ENCODE measurements at places on chromosomes 13 and 19.

- no peak for DNase-seq
Measured at GRCh38 chr19:6086068-6086788, 24.1 kb downstream of the RFX2 start.

DNA sequence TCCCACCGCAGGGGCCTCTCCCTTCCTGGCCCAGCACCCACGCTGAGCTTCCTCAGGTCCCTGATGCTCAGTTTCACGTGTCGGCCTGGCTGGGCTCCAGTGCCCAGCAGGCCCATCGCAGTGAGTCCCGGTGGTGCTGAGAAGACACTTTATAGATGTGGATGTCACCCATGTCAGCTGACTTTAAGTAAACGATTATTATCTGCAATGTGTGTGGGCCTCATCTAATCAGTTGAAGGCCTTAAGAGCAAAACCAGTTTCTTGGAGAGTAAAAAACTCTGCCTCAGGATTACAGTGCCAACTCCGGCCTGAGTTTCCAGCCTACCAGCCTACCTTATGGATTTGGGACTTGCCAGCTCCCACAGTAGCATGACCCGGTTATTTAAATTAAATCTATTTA, 17.3 kb upstream of the SMIM17 start:
- DNase-seq: no peak

- no peak for DNase-seq
Measured at GRCh38 chr13:24389506-24389905, 80.1 kb downstream of the C1QTNF9 start.

DNA sequence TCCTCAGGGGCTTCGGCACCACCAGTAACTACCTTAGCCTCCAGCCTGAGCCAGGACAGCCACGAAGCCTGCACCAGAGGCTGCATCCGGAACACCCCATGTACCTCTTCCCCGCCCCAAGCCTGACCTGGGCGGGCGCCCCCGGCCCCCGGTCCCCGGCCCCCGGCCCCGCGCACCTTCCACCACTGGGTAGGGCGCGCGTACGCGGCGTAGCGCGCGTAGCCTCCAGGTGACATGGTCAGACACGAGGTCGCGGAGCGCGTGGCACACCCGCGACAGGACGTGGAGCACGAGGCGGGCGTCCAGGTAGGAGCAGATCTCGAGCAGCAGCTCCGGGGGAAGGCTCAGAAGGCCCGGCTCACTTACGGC, 450 bp downstream of the FBXW9 start:
- no peak for DNase-seq
